Stimulated activated CD4-positive, alpha-beta T cell treated with anti-CD3 and anti-CD28 coated beads, Interleukin-4, amount 100 ng/mL, for 48 hours (primary cell): ENCODE measurements at places on chromosomes 1 and 21.

GRCh38 chr1:243730487-243731150, 119.4 kb downstream of the AKT3 start:
- DNase-seq = no peak

DNA sequence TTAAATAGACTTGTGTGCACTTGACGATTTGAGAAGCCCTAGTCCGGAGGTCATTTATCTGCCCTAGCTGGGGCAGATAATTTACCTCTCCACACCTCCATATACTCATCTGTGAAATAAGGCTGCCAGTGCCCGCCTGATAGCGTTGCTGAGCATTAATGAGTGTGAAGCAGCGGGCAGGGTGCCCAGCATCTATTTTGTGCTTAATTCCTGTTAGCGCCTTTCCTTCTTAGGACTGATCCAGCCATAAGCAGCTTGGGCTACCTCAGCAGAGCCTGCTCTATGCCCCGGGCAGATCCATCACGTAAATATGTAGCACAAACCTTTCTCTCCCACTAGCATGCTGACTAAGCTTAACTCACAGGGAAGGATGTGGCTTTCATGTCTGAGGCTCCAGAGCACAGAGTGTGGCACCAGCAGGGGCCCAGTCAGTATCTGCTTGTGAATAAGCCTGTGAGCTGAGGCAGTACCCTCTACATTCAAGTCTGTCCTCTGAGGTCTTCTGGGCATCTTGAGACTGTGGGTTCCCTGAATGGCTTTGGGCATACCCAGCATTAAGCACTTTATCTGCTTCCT, 21.5 kb upstream of the RNF187 start:
- no peak for DNase-seq

DNA sequence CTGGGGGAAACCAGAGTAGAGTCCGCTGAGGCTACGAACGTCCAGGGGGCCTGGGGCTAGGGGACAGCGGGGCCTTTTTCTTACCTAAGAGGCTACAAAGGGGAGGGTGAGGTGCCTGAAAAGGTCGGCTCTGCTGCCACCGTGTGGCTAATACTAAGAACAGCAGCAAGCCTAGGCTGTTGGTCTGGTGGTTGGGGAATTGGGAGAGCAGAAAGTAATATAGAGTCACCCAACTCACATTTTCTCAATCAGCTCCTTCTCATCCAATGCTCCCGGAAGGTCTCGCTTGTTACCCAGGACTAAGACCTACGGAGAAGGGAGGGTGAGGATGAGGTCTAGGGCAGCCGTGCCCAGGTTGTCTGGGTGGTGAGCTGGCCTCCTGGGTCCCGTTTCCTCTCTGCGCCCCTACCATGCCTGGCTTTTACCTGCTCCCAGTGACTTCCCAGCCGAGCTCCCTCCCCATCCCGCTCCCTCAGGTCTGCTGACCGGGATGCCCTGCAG, 9.3 kb downstream of the ARL8A start:
- no peak for DNase-seq

DNA sequence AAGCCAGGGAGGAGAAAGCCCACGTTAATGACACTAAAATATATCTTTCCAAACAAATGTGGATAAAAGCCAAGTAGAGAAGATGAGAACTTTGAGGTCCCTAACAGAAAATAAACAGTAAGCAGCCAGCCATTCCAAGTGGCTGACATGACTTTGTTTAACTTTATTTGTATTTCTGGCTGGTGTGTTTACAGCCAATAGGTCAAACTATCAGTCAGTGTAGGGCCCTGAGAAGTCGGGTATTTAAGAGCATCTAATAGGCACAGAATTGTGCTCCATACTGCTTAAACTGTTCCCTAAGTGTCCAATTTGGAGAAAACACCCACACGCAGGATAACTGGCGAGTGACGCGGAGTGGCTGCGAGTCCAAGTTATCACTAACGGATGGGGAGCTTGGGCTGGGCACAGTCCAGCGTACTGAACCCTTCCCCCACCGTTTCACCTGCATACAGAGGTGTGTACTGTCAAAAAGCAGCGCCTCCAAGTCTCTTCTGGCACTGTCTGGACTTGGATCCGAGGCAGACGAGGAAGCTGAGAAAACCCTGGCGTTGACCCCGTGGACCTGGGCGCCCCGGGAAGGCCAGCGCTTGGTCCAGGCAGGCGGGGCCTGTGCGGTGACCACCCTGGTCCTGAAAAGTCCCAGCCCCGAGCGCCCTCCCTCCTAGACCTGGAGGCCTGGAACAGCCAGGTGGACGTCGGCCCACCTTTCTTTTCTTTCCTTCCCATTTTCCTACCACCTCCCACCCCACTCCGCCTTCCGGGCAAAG, 662 bp upstream of the LGALS8 start:
- DNase-seq = no peak

- DNase-seq = no peak
Measured at GRCh38 chr21:15797577-15798363, 68.0 kb downstream of the USP25 start.

DNA sequence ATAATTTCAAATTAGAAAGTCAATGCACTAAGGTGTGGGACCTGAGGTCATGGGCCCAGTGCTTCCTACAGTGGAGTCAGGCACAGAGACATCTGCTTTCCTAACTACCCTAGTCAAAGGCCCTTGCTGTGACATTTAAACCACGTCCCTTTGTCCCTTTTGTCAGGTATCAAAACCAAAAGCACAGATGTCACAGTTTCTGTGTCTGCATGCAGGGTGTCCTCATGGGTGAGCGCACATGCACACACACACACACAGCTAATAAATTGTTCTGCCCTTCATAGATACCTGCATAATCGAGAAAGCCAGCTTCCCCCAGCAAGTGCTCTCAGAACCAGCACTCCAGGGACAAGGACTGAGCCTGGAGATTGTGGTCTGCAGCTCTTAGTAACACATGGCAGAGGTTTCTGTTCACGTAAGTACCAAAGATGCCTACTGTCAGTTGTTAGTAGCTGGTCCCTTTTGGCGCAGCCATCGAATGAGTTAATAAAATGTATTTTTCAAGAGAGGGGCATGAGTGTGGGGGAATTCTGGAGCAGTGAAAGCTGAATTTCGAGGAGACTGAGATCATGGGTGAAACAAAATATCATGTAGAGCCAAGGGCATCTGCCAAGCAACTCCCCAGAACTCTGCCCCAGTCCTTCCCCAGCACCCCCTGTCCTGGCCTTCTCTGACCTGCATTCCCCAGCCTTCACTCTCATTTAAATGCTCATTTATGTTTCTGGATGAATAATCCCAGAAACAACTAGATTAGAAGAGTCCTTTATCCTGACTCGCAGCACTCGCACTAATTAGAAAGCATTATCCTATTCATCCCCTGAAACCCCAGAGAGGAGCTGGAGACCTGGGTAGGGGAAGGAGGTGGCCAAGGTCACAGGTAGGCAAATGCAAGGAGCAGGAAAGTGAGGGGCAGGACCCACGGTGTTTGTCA, 25.5 kb downstream of the TNR start:
- no peak for DNase-seq

DNA sequence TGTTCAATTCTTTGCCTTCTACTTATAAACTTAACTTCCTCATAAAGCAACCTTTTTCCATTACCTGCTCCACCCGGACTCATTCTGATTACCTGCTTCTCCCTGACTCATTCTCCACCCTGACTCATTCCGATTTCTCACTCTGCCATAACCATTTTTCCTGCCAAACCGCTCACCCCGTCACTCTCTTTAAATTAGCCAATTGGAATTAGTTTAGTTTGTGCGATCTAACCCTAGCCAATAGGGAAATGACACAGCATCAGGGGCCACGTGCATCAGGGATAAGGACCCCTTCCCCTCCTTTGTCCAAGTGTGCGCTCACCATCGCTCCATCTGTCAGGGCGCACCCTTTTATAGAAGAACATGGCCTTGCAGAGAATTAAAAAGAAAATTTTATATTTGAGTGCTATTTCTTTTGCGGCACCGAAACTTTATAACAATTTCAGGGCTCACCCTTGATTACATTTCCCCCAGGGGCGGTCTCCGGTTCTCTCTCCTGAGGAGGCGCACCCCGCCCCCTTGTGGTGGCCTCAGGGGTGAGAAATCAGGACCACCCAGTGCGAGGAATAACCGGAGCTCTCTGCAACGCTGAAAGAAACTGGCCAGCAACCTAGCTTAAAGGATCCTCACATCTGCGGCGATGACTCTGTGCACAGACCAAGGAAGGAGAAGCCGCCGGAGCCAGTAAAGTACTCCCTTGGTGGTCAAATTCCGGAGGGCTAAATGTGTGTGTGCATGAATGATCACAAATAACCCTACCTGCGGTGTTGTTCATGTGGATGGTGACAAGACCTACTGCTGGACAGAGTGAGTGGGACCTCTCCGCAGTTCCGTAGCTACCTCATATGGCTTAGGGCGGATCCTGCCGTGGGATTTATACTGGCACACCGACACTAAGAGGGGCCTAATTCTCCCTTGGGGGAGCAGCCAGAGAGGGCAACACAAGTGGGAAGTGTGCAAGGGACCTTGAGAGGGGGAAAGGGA, 30.3 kb upstream of the CBR3 start:
- peak; percentile 42 for DNase-seq

DNA sequence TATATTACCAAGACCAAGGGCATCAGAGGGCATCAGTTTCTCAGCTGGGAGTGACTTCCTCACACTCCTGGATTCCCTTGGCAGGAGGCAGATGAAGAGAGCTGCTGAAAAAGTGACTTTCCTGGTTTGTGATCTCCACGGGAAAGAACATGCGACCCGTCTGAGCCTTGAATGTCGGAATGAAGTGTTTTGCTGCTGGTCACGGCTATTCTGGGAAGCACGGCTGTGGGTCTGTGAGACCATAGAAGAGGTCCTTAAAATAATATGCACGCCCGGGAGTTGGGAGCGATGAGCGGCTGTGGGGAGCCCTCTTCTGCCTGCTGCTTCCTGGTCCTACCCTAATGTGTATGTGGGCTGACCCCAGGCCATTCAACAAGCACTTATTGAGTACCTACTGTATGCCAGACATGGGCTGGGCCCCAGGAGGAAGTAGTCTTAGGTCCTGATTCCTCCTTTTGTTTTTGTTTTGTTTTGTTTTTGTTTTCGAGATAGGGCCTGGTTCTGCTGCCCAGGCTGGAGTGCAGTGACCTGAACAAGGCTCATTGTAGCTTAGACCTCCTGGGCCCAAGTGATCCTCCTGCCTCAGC, 13.2 kb upstream of the UMODL1 start:
- no peak for DNase-seq

DNA sequence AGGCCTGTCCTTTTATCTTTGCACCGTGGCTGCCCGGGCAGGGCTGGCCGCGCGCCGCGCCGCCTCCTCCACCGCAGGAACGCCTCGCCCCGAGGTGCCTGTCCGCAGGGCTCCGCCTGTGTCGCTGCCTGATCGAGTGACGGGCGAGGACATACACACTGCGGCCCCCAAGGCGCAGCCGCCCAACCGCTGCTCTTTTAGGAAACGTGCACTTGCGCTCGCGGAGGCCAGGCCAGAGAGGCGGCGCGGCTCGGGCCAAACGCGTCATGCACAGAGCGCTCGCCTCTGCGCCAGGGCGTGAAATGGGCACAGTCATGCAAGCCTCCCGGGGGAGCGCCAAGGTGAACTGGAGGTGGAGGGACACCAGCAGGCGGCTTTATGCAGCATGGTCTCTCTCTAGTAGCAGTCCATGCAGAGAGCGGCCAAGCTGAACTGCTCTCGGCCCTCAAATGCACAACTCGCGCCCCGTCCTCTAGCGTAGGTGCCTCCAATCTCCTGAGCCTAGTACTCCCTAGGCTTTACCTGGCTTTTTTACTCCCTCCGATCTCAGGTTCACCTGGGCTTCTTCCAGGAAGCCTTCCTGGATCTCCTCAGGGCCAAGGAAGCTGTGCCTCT, 12.9 kb downstream of the TRABD2B start:
- DNase-seq = no peak
